A549 treated with CORT108297 at 1 μM for 4 hours (cell line): ENCODE measurements at places on chromosomes 16 and 17. TPM values are rescaled to one million over a fixed set of nuclear protein-coding genes. Genes with fewer than 3 reads are reported as not detected.

Gene ZFPM1
- 5.3 to 8.6 TPM (median 7.8 TPM) in 5 replicates for total RNA-seq

Gene NMT1
- total RNA-seq: 161 to 347 TPM (median 170 TPM) in 5 replicates

Gene TOP2A
- total RNA-seq: 206 to 295 TPM (median 221 TPM) in 5 replicates

Gene BRIP1
- total RNA-seq: 3.1 to 4.8 TPM (median 4.3 TPM) in 5 replicates

Gene ARL5C
- total RNA-seq: not detected in 5 replicates

Gene RAMP2
- total RNA-seq: 0.75 to 1.2 TPM (median 1.1 TPM) in 5 replicates

Gene IGF2BP1
- total RNA-seq: 51.3 to 86.3 TPM (median 76.5 TPM) in 5 replicates

Gene SULT1A4
- 28.3 to 39.9 TPM (median 33.3 TPM) in 5 replicates for total RNA-seq

Gene C16orf46
- 0.59 to 1.5 TPM (median 0.72 TPM) in 5 replicates for total RNA-seq

Gene ARHGAP44
- total RNA-seq: 2.1 to 3.4 TPM (median 2.7 TPM) in 5 replicates

Gene KDM6B
- total RNA-seq: 14.0 to 19.7 TPM (median 16.6 TPM) in 5 replicates

Gene HS3ST3A1
- 0.10 to 0.21 TPM (median 0.14 TPM) in 4 of 5 replicates, not detected in the other for total RNA-seq

Gene NUDT21
- 94.5 to 123 TPM (median 114 TPM) in 5 replicates for total RNA-seq

Gene CCL4
- 0.15 TPM in 1 of 5 replicates, not detected in the others for total RNA-seq

Gene IL32
- 22.4 to 40.0 TPM (median 27.1 TPM) in 5 replicates for total RNA-seq

Gene CES3
- total RNA-seq: 1.8 to 2.3 TPM (median 2.1 TPM) in 5 replicates

Gene C1QTNF8
- not detected in 5 replicates for total RNA-seq

Gene TMEM11
- 53.4 to 76.8 TPM (median 67.3 TPM) in 5 replicates for total RNA-seq

Gene TMEM238L
- total RNA-seq: not detected in 5 replicates

Gene UNK
- 25.1 to 31.3 TPM (median 29.8 TPM) in 5 replicates for total RNA-seq

Gene DNASE1L2
- total RNA-seq: 0.77 to 1.8 TPM (median 1.6 TPM) in 5 replicates

Gene SNX20
- total RNA-seq: not detected in 5 replicates

Gene SLC52A1
- total RNA-seq: 0.44 to 1.2 TPM (median 0.95 TPM) in 5 replicates

Gene CA7
- total RNA-seq: 0.05 to 0.09 TPM (median 0.06 TPM) in 3 of 5 replicates, not detected in the others

Gene SNX11
- 26.5 to 28.8 TPM (median 28.0 TPM) in 5 replicates for total RNA-seq

Gene FA2H
- 30.1 to 36.2 TPM (median 33.5 TPM) in 5 replicates for total RNA-seq

Gene SCIMP
- not detected in 5 replicates for total RNA-seq

Gene ERN2
- not detected in 5 replicates for total RNA-seq

Gene SLC5A10
- 0.12 to 0.38 TPM (median 0.20 TPM) in 5 replicates for total RNA-seq

Gene PLEKHG4
- total RNA-seq: 12.3 to 18.7 TPM (median 16.7 TPM) in 5 replicates

Gene CSF3
- 0.06 to 0.30 TPM (median 0.20 TPM) in 4 of 5 replicates, not detected in the other for total RNA-seq

Gene TRAP1
- total RNA-seq: 115 to 143 TPM (median 140 TPM) in 5 replicates

Gene KIAA0753
- 18.9 to 20.5 TPM (median 19.5 TPM) in 5 replicates for total RNA-seq

Gene EZH1
- 9.9 to 13.1 TPM (median 11.4 TPM) in 5 replicates for total RNA-seq

Gene TMEM235
- not detected in 5 replicates for total RNA-seq

Gene CEMP1
- 0.07 to 0.13 TPM (median 0.08 TPM) in 3 of 5 replicates, not detected in the others for total RNA-seq

Gene TGFB1I1
- total RNA-seq: 35.9 to 63.4 TPM (median 47.8 TPM) in 5 replicates

Gene SRCIN1
- total RNA-seq: 2.0 to 3.3 TPM (median 2.8 TPM) in 5 replicates

Gene SLC2A4
- total RNA-seq: 0.15 to 0.27 TPM (median 0.26 TPM) in 5 replicates

Gene IL17C
- total RNA-seq: not detected in 5 replicates

Gene FBRS
- 31.5 to 45.5 TPM (median 44.8 TPM) in 5 replicates for total RNA-seq

Gene NKD1
- total RNA-seq: 0.25 to 0.37 TPM (median 0.29 TPM) in 5 replicates

Gene GDPD3
- total RNA-seq: 1.2 to 3.0 TPM (median 1.8 TPM) in 5 replicates

Gene TMEM170A
- total RNA-seq: 13.9 to 16.2 TPM (median 15.5 TPM) in 5 replicates

Gene WNT9B
- total RNA-seq: not detected in 5 replicates

Gene CA4
- total RNA-seq: 0.07 to 0.25 TPM (median 0.20 TPM) in 3 of 5 replicates, not detected in the others

Gene MYH1
- not detected in 5 replicates for total RNA-seq

Gene OR1F1
- total RNA-seq: 0.24 to 0.60 TPM (median 0.40 TPM) in 5 replicates
